ENCODE measurements at places on chromosomes 3 and 15.

DNA sequence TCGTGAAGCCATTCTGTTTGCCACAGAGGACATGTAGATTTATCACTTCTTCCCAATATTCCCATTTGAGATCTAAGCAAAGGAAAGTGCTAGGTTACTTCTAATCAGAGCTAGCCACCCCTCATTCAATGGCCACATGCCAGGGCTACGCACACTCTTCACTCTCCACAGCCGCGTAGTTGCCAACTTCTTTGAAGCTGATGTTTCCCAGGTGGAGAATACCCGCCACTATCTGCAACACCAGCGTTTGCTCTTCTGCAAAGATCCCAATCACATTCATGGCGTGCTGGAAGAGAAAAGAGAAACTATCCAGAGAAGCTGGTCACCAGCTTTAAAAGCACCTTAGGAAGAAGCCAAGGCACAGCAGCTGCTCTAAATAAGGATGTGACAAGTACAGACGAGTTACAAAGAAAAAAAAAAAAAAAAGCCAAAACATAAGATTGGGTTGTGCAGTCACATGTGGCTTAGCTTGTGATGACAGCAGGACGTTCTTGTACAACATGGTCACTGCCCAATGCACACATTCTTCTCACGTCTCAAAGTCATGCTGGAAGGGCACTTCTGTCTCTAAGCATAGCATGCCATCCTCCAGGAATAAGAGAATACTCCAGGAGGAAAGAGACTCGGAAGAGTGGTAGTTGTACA lies 16.4 kb downstream of the LDHAL6B start:
- no peak for DNase-seq

DNA sequence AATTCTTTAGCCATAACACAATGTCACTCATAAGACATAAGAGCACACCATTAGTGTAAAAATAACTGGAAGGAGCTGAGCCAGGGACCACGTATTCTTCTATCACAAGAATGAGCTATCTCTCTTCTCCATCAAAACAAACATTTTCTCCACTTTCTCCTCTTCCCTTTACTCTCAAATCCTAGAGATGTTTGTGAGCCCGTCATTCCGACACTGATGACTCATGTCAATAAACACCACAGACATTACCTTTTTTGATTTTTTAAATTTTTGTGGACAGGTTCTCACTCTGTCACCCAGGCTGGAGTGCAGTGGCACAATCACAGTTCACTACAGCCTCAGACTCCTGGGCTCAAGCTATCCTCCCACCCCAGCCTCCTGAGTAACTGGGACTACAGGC lies 86.6 kb downstream of the MEX3B start:
- no peak for DNase-seq

GRCh38 chr3:128420289-128420688 lies 46.4 kb downstream of the DNAJB8 start:
- no peak for DNase-seq

- DNase-seq = no peak
Measured at GRCh38 chr3:177934001-177934891, 602.0 kb upstream of the KCNMB2 start.

GRCh38 chr3:193553586-193553985 lies 1.1 kb downstream of the ATP13A4 start:
- no peak for DNase-seq

GRCh38 chr3:142818651-142819050 lies 70.2 kb downstream of the PCOLCE2 start:
- no peak for DNase-seq

GRCh38 chr3:115852278-115852677 lies 229.0 kb downstream of the GAP43 start:
- DNase-seq = no peak

GRCh38 chr3:72520690-72521308 lies 327.4 kb downstream of the SHQ1 start:
- DNase-seq = no peak

GRCh38 chr3:151382671-151383070 lies 1.9 kb downstream of the P2RY12 start:
- DNase-seq = no peak

DNA sequence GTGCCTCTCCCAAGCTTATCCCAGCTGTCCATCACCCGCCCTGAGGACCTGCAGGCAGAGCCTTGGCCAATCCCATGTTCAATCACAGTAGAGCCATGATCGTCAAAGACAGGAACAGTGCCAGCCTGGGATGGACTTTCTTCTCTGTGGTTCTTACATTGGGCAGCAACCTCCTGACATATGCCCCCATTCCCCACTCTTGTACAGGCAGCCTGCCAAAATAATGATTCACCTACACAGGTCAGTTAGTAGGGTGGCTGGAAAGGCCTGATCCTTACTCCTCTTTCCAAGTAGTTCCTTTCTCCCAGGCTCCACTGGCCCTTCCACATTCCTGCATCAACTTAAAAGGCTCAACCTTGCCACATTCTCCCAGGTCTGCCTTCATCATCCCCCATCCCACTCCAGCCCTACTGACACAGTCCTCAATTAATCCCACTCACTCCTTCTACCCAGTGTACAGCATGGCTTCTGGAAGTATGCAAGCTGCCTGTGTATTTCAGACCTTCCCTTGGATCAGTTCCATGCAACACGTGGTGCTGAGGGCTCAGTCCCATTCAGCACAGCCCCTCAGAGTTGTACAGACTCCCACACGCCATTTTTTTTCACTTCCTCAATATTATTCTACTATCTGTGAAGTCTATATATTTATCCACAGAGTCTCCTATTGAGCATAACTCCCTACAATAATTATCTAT lies 189.8 kb downstream of the NTRK3 start:
- DNase-seq = no peak

DNA sequence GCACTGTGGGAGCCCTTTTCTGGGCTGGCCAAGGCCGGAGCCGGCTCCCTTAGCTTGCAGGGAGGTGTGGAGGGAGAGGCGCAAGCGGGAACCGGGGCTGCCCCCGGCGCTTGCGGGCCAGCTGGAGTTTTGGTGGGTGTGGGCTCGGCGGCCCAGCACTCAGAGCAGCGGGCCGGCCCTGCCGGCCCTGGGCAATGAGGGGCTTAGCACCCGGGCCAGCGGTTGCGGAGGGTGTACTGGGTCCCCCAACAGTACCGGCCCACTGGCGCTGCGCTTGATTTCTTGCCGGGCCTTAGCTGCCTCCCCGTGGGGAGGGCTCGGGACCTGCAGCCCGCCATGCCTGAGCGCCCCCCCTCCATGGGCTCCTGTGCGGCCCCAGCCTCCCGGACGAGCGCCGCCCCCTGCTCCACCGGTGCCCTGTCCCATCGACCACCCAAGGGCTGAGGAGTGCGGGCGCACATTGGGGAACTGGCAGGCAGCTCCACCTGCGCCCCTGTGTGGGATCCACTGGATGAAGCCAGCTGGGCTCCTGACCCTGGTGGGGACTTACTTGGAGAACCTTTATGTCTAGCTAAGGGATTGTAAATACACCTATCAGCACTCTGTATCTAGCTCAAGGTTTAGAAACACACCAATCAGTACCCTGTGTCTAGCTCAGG lies 707.7 kb downstream of the GRM7 start:
- no peak for DNase-seq

GRCh38 chr15:43775411-43775965 lies 1.3 kb downstream of the ELL3 start:
- no peak for DNase-seq

GRCh38 chr3:160010578-160010977 lies 21.9 kb downstream of the IL12A start:
- DNase-seq = no peak

DNA sequence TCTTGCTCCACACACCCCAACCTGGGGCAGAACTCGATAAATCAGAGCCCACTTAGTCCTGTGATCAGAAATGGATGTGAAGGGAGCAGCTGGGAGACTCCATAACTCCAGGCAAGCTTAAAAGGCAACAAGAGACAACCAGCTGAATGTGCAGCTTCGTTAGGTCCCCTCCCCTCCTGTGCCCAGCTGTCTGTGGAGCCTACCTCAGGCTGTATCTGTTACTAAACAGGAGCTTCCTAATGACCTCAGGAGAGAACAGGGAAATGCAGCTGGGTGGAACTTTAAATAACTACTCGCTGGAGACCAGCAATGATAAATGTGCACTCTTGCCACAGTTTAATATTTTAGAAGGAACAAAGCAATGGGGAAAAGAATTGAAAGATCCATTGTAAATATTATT lies 25.9 kb downstream of the SLC9A9 start:
- DNase-seq = no peak

- DNase-seq = no peak
Measured at GRCh38 chr3:54213907-54214306, 91.6 kb downstream of the CACNA2D3 start.

DNA sequence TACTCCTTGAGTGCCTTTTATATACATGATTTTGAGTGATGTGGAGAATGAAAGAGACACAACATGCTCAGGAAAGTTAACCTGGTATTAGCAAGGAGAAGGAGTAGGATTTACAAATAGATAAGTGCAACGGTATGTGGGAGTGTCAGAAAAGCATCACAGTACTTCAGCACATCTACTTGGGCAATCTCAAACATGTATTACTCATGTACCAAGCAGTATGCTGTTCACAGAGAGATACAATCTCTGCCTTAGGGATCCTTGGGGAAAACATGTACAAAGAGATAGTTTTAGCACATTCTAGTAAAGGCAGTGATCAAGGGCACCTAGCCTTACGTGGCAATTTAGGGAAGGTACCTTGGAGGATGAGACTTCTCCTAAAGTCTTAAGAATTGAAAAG lies 146.5 kb downstream of the FILIP1L start:
- no peak for DNase-seq

DNA sequence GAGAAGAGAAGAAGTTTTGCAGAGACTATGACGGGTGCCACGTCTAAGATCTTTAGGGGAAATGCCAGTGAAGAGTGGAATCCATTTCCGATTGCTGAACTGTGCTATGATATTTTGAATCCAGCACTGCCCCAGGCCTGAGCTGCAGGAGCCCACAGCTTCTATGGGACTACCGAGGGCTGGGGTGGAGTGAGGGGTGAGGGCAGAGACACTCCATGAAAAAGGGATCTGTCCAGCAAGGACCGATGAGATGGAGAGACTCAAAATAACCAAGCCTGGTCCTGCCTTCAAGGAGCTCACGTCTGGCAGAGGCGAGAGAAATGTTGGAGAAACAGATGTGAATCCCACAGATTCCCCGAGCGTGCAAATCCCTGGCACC lies 79.8 kb upstream of the MEF2A start:
- DNase-seq = no peak

DNA sequence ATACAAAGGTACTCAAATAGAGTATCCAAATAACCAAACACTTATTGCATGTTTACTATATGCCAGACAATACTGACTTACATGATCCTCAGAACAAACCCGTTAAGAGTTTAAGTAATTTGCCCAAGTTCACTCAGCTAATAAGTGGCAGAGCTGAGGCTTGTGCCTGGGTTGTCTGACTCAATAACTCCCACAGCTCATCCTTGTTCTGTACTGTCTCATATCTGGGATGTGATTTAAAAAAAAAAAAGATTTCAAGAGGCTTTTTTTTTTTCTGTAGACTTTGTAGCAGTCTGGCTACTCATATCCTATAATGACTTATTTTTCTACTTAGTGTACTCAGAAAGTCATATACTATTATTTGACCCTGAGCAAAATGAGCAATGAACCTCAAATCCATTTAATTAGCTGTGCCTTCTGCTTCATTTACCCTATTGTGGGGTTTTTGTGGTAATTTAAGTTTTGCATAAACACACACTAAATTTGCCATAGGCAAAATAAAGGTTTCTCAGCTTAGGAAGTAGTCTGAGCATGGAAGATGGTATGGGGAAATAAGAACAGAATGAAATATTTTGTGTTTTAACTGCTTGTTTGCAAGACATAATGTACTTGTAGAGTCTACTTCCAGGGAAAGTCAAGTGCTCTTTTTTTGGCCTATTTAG lies 3.1 kb downstream of the NSUN3 start:
- no peak for DNase-seq

- no peak for DNase-seq
Measured at GRCh38 chr15:50189633-50190032, 7.6 kb downstream of the SLC27A2 start.

DNA sequence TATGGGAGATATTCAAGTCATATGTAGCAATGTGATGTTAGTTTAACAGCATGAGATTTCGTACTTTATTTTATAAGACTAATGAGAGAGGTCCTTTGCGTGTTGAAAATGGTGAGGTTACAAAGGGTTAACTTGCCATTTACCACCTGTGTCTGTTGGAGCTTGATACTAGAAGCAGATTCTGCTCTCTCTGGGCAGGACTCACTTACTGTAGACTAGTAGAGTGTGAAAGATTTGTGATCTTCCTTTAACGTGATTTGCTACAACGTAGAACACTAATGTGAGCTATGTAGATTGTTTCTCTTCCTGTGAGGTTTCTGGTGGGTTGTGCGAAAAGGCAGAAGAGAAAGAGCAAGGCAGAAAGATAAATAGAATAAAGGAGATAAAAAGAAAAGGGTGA lies 1.1 kb downstream of the TP63 start:
- DNase-seq = no peak

DNA sequence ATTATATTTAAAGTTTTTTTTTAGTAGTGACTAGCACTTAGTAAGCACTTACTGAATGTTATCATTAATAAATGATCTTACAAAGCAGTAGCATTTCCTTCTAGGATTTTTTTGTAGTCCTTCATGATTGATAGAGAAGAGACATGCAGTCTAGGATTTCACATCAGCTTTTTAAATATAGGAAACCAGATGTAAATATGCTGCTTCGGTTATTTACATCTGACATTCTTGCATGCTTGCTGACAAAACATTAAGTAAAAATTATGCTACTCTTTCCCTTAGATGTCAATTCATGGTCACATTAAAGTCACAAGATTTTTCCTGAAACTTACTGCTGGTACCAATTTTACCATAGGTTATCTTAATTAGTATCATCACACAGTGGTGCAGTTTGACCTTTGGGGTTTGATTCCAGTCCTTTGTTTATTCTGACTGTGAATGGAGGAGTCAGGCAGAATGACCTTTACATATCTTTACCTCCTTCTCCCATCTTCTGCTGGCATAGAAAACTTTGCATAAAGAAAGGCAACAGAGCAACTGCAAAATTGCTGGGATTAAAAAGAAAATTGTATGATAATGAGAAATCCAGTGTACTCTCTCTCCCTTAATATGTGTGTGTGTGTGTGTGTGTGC lies 286.5 kb downstream of the LPP start:
- no peak for DNase-seq

- DNase-seq = no peak
Measured at GRCh38 chr3:148729476-148730055, 31.9 kb downstream of the AGTR1 start.

DNA sequence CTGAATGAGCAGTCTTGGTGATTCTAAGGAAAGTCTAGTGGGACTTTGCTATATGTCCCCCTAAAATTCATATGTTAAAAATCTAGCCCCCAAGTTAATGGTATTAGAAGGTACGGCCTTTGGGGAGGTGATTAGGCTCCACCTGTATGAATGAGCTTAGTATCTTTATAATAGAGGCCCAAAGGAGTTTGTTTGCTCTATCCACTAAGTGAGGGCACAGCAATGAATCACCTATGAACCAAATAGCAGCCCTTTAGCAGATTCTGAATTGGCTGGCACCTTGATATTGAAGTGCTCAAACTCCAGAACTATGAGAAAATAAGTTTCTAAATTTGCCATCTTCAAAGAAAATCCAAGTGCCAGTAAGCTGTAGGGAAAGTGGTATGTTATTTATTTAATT lies 187.9 kb downstream of the SUCNR1 start:
- no peak for DNase-seq

GRCh38 chr15:82103468-82103867 lies 57.6 kb upstream of the MEX3B start:
- no peak for DNase-seq
